ENCODE measurements at places on chromosomes 7 and 10. TPM values are rescaled to one million over a fixed set of nuclear protein-coding genes. Genes with fewer than 3 reads are reported as not detected.

Gene ZNF92
- 31.6 TPM for total RNA-seq

Gene TET1
- total RNA-seq = 1.2 TPM

Gene ZNF853
- total RNA-seq = 4.2 TPM

Gene SPDYE6
- not detected for total RNA-seq

Gene METTL27
- not detected for total RNA-seq

Gene SPDYE2B
- not detected for total RNA-seq

Gene LBX1
- not detected for total RNA-seq

Gene BPGM
- 30.3 TPM for total RNA-seq

Gene TRIM50
- total RNA-seq = not detected

Gene GIMAP5
- 24.1 TPM for total RNA-seq

All from CD8-positive, alpha-beta T cell (primary cell).